Colonic mucosa (tissue), 4 donors: ENCODE measurements at places on chromosomes 12 and 14. TPM values are rescaled to one million over a fixed set of nuclear protein-coding genes. Genes with fewer than 3 reads are reported as not detected.
A peak's percentile ranks its signal among the peaks of the same experiment; 100 is the strongest.

OR4Q2 gene
- not detected for total RNA-seq

ADGRD1 gene
- total RNA-seq, result 3.5 TPM

MUCL1 gene
- not detected for total RNA-seq

DNA sequence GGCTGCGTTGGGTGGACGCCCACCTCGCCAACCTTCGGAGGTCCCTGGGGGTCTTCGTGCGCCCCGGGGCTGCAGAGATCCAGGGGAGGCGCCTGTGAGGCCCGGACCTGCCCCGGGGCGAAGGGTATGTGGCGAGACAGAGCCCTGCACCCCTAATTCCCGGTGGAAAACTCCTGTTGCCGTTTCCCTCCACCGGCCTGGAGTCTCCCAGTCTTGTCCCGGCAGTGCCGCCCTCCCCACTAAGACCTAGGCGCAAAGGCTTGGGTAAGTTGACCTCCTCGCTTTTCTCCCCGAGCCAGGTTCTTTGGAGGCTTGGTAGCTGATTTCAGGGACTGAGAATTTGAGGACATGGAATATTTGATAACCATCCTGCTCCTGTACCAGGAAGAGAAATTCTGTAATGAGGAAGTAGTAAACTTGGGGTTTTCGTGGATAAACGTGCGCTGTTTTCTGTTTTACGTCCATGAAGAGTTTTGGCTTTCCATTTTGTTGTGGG is 530 bp downstream of the APAF1 start:
- peak; percentile 50 for DNase-seq

GRCh38 chr12:12387501-12387900 is 30.6 kb downstream of the BORCS5 start:
- DNase-seq, result no peak

DNA sequence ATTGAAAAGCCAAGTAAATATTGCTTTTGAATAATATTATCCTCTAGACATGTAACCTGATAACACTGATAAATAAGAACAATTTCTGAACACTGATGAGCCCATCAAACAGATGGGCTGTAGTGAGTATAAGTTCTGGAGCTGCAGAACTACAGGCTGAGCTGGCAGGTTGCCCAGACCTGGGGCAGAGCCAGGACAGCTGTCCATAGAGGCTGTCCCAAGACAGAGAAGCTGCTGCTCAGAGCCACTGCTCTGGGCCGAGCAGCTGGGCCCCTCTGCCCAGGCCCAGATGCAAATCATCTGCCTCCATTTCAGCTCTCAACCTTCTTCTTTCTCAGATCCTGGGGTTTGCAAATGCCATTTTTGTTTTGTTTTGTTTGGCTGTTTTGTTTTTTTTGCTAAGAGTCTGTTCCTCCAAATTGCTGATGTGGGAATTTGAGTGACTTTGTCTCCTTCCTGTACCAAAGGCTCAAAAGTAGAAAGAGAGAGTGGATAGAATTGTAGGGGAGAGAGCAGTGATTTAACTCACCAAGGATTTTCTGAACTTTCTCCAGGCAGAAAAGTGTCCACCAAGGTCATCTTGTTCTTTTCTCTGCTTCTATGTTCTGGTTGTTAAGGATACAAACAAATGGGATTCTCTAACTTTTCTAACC is 4.0 kb upstream of the TESPA1 start:
- DNase-seq, result peak; percentile 50

DNA sequence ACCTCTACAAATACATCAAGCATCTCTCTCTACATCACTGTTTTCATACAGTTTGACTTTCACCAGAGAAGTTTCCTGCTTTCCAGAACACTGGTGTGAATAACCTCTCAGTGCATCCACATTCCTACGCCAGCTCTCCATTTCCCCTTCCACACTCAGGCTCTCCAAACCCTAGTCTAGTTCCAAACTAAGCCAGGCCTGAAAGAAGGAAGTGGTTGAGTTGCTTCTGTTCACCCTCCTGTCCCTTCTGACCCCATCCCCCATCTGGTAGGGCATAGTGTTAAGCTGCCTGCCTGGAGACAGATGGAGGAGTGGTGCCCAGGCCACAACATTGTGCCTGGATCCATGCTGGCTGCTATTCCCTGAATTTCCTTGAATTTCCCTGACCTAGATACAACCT is 132.4 kb downstream of the GPR65 start:
- DNase-seq, result no peak

DNA sequence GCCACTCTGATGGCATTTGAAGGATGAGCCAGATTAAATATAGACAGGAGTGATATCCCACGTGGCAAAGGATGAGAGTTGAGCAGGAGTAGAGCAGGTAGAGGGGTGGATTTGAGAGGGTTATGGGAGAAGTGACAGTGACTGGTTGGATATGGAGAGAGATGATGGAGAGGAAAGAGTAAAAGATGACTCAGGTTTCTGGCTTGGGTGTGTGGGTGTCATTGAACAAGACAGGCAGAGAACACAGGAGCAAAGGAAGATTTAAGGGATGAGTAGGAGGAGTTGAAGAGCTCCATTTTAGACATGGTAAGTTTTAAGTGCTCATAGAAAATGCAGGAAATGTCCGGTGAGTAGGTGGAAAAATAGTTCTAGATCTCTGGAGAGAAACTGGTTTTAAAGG is 136.9 kb downstream of the EGLN3 start:
- DNase-seq, result no peak

DNA sequence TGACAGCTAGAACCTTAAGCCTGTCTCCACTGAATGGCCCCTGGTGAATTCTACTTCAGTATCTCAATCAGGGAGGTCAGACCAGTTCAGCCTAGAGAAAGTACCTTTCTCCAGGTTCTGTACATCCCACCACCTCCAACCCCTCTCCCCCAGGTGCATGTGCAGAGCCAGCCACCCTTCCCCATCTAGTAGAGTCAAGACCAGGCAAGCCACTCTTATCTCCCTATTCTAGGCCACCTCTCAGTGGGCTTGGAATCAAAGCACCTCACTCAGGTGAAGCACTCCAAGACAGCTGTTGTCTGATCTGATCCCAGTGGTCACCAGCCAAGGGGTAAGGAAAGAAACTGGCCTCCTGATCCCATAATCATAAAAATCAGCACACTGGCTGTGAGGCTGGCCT is 340.9 kb downstream of the BCL11B start:
- no peak for DNase-seq
